NCI-H1092 (cell line): ENCODE measurements at places on chromosomes 11 and 22.

DNA sequence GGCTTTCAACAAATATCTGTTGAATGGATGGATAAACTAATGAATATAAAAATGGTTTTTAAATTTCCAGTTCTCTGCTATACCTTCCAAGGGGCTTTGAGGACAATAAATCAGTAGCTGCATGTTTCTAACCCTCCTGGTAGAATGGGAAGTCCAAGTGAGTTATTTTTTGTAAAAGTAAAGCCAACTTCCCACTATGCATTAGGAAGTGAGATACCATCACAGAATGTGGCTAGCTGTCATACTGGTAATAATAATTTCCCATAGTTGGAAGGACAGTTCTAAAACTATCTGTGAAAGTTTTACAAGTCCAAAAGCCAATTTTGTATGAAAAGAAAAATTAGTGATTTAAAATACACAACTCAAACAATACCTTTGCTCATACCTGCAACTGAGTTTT lies 50.0 kb downstream of the TMEM123 start:
- no peak for DNase-seq

DNA sequence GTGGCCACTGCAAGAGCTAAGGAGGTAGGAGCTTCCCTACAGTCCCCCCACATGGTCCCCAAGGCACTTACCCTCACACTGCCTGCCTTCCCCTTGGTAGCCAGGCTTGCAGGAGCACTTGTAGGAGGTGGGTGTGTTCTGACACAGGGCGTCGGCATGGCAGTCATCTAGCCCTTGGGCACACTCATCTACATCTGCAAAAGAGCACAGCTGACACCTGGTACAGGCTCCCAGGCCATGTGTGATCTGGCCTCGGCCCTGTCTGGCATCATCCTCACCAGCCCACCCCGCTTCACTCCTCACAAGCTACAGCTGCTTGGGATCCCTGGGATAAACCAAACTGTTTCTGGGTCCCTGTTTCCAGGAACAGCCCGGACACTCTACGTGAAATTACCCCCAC lies 1.8 kb downstream of the SCUBE2 start:
- no peak for DNase-seq

- no peak for DNase-seq
Measured at GRCh38 chr22:24039046-24039445, 27.9 kb downstream of the CABIN1 start.

- no peak for DNase-seq
Measured at GRCh38 chr11:115207166-115207591, 297.0 kb downstream of the CADM1 start.

GRCh38 chr22:33401291-33401690 lies 343.1 kb upstream of the SYN3 start:
- DNase-seq, result no peak

DNA sequence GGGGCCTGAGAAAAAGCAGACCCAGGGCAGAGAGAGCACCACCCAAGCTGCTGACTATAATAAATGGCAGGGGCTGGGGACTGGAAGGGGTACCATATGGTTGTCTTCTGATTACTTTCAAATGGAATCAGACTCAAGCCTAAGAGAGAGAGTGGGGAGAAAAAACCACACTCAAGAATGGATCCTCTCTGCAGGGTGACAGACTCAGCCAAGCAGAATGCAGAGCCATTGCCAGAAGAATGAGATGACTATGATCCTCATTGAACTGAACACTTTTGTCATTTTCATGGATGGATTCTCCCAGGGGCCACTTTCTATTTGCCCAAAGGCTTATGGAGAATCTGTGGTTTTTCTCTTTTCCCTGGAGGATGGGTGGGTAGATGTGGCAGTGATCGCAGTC lies 8.7 kb downstream of the UBASH3B start:
- no peak for DNase-seq

DNA sequence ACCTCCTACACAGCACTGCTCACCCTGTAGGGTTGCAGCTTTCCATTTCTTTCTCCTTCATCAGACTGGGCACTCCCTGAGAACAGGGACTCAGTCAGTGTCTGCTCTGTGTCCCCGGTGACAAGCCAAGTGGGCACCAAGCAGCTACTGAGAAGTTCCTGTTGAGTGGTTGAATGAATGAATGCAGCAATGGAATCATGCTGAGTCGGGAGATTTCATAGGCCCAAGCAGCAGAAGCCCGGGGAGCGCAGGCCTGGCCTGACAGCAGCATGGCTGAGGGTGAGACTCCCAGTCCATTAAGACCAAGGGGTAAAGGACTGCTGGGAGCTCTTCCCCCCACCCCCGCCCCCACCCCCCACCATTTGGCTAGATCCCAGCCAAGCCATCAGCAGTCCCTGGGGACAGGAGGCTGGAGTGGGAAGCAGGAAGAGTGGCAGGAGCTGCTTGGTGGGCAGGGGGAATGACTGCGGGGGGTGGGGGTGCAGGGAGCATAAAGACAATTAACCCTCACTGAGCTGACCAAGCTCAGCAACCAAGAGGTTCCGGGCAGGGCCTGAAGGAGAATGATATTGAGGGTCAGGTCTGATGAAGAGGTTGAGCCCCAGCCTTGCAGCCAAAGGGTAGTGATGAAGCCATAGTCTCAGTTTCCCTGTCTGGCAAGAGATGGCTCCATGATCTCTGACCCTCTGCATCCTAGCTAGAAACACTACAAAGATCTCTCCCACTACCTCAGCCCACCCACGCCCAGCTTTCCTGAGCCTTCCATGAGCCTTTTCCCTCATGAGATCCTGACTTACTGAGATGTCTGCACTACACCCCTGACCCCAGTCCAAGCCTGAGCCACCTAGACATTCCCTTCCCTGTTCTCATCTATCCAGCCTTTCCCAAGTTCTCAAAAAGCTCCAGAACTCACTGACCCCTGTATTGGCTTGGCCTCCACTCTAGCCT lies 2.8 kb downstream of the PDE2A start:
- DNase-seq, result no peak

- DNase-seq, result peak; percentile 25
Measured at GRCh38 chr11:107999759-108000455, 8.8 kb upstream of the CUL5 start.

- DNase-seq, result no peak
Measured at GRCh38 chr11:61752117-61752924, at the start of gene MYRF. MYRF (plus strand) TSS chr11:61752636; CDS start chr11:61752745, 109 bp downstream.

DNA sequence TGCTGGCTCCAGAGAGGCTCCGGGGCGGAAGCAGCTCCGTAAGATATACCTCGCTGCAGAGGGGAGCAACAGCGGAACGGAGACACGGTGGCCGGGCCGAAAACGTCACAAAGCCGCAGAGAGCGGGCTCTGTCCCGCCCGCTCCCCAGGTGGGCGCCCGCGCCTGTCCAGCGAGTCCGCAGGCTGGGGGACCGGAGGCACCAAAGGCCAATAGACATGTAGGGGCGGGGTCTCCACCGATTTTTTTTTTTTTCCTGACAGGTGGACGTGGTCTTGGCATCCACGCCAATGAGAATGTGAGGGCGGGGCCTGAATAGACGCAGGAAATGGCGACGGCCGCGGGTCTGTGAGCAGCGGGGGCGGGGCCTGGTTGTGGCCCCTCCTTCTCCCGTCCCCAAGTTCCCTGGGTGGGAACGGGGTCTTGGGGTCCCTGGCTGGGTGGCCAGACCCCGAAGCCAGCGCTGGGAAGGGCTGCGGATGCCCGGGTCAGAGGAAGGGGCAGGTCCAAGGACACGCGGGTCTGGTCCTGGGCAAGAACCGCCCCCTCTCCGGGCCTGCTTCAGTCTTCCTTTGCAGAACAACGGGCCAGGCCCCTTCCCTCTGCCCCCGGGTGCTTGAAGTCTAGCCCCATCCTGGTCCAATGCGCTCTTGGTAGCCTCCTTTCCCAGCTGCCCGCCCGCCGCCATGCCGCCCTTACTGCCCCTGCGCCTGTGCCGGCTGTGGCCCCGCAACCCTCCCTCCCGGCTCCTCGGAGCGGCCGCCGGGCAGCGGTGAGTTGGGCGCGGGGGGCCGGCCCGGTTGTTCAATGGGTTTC lies at the start of gene DNAJC4:
Gene DNAJC4, plus strand, starts transcription at position 378 of the 814 bp plus-strand sequence. Its CDS starts 307 bp downstream, at position 685.
- peak; percentile 98 for DNase-seq

GRCh38 chr11:113475160-113475761 lies at the start of gene DRD2:
DRD2 (minus strand) TSS chr11:113475398; CDS start chr11:113424651, 50,747 bp downstream.
- no peak for DNase-seq

DNA sequence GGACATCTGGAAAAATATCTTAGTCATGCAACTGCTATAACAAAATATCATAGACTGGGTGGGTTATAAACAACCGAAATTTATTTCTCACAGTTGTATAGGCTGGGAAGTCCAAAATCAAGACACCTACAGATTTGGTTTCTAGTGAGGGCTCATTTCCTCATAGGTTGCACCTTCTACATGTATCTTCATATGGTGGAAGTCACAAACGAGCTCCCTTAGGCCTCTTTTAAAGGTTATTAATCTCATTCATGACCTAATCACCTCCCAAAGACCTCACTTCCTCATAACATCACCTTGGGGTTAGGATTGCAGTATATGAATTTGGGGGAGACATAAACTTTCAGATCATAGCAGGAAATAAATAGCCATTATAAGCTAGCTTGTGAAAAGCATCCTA lies 85.2 kb downstream of the INTS4 start:
- no peak for DNase-seq

DNA sequence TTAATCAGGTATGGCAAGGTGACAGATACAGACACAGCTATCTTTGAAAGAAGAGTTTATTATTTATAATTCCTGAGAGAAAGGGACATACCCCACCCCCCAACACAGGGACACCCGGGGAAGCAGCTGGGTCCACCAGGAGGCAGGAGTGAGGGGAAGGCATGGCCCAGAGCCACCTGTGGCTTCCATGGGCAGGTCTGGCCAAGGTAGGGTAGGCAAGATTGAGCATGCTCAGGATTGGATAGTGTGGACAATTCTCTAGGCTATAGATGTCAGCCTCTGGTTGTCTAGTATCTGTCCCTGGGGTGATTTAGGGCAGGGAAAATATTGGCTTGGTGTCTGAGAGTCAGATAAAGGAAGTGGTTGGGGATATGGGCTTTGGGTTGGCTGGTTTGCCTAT lies 27.5 kb upstream of the SMIM35 start:
- no peak for DNase-seq

DNA sequence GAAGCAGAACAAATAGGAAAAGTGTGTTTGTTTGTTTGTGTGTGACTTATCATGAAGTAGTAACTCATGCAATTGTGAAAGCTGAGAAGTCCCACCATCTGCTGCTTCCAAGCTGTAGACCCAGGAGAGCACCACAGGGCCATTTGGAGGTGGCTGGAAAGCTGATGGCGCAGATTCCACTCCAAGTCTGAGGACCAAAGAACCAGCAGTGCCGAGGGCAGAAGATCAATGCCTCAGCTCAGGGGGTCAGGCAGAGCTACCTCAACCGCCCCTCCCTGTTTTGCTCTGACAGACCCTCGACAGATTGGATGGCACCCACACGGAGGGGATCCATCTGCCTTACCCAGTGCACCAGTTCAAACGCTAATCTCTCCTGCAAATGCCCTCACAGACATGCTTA lies 896.2 kb downstream of the BRD1 start:
- no peak for DNase-seq

DNA sequence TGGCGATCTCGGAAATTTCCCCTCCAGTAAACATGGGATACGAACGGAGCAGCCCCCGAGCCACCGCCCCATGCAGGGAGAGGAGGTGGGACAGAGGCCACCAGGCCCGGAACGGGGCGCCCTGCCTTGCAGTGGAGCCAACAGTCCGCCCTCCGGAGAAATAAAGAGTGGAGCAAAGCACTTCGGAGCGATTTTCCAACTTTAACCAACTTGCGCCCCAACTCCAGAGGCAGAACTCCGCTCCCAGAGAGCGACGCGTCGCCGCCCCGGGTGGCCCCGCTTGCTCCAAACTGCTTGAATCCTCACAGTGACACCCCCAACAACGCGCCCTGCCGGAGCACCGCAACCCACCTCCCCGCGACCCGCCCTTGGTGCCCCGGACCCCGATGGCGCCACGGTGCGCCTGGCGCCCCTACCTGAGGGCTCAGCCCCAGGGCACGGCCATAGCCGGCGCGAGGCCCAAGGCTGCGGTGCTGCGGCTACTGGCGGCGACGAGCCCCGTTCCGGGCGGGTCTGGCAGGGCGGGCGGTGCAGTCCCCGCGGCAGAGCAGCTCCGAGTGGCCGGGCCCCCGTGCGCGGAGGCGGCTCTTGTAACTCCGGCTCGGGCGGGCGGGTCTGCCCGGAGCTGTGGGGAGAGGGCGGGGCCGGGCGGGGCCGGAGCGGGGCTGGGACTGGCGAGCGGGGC lies at the start of gene AHNAK:
Gene AHNAK, minus strand, starts transcription at position 563 of the 685 bp plus-strand sequence. CDS start 10,708 bp downstream, outside the sequence.
- DNase-seq, result no peak

- no peak for DNase-seq
Measured at GRCh38 chr11:68983801-68984200, 3.0 kb upstream of the MRGPRD start.

DNA sequence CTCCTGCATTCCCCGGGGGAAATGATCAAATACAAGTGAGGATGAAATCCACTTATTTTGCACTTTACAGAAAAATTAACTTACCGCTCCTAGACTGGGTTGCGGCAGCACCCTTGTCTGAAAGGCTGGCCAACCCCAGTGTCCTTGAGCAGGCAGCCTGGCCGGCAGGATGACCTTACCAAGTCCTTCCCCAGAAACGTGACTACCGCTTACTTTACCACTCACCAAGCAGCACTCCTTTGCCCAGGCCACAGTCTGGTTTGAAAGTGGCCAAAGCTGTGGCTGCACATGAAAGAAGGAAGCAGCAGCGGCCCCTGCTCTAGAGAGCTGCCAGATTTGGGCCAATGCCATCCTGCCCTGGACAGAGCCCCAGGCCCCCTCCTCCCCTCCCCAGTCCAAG lies 20.3 kb downstream of the MYH9 start:
- no peak for DNase-seq

- DNase-seq, result no peak
Measured at GRCh38 chr22:45454275-45454674, 40.8 kb downstream of the RIBC2 start.

DNA sequence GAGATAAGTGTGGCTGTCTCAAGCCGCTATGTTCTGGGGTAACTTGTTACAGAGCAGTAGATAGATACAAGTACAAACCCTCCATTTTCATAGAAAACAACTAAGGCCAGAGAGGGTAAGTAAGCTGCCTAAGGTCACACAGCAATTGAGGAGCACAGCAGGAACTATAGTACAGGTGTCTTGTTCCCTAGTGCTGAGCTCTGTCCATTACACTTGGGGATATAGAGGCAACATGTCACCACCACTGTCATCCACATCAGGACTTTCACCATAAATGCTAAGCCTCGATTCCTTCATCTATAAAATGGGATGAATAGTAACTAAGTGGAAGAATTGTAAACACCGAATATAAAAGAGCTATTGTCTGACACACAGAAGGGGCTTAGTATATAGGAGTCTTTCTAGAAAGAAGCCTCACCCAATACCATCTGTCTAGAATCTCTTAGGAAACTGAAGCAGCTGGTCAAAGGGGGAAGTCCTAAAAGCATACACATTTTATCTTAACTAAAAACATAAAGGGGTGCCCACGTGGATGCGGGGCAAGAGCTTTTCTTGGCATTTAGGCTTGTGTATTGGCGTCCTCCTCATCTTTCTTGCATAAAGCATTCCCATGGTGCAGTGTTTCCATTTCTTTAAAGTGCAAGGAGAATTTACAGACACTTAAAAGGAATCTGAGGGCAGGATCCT lies 93.8 kb upstream of the ALX4 start:
- DNase-seq, result no peak
